ENCODE measurements at places on chromosomes 2 and 18. TPM values are rescaled to one million over a fixed set of nuclear protein-coding genes. Genes with fewer than 3 reads are reported as not detected.

LRRTM4 gene
- not detected for total RNA-seq

CIDEA gene
- not detected for total RNA-seq

TMEM237 gene
- 26.0 TPM for total RNA-seq

PJVK gene
- 1.8 TPM for total RNA-seq

SCN9A gene
- total RNA-seq, result 7.8 TPM

ANO7 gene
- total RNA-seq, result 0.83 TPM

FRZB gene
- 0.09 TPM for total RNA-seq

CBLN2 gene
- under 0.01 TPM for total RNA-seq

IL36A gene
- total RNA-seq, result not detected

DSC2 gene
- not detected for total RNA-seq

CCDC68 gene
- 6.9 TPM for total RNA-seq

HPCAL1 gene
- 14.9 TPM for total RNA-seq

DPP10 gene
- not detected for total RNA-seq

LINC00305 gene
- not detected for total RNA-seq

NEURL3 gene
- total RNA-seq, result not detected

COLEC12 gene
- 79.5 TPM for total RNA-seq

RAB6C gene
- total RNA-seq, result not detected

UGT1A3 gene
- total RNA-seq, result not detected

PLCL1 gene
- 1.1 TPM for total RNA-seq

SCG2 gene
- total RNA-seq, result 3.3 TPM

IL36RN gene
- 0.09 TPM for total RNA-seq

EPB41L3 gene
- 10.1 TPM for total RNA-seq

NMUR1 gene
- total RNA-seq, result not detected

SLC14A1 gene
- 27.6 TPM for total RNA-seq

SULT1C2 gene
- total RNA-seq, result 0.83 TPM
